Stimulated activated CD8-positive, alpha-beta memory T cell treated with anti-CD3 and anti-CD28 coated beads, Interleukin-4, amount 100 ng/mL, for 24 hours (primary cell): ENCODE measurements at places on chromosomes 3 and 15.
A peak's percentile ranks its signal among the peaks of the same experiment; 100 is the strongest.

GRCh38 chr15:26974120-26974780, 3.3 kb downstream of the GABRG3 start:
- DNase-seq: no peak

- DNase-seq: no peak
Measured at GRCh38 chr15:70264738-70265465, 167.2 kb upstream of the TLE3 start.

DNA sequence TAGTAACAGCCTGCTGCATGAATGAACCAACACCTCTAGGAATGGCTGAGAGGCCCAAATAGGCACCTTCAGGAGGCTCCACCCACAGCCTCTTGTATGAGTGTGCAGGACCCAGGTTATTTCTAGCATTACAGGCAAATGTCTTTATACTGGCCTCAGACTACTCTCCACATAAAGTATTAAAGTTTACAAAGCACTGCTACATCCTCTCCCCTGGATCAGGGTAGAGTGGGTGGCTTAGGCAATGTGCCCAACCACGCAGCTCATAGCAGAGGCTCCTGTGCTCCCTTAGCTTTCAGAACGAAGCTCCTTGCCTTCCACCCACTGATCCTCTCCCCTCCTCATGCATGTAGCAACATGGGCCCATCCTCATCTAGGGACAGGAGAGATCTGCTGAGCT, 16.3 kb downstream of the TMEM43 start:
- no peak for DNase-seq

DNA sequence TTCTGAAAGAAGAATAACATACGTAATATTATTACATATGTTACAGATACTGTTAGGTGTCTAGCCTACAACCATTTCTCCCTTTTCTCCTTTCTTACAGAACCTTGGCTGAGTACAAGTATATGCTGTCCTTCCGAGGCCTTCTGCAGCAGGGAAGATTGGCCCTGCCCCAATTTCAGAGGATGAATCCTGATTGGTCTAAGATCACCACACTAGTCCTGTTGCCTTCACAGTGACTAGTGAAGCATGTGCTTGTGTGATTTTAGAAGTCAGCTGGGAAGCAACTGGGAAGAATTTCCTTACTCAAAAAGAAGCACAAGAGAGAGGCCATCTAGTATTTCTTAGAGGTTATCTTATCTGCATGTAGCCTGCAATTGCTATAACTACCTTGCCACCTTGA, 30.6 kb upstream of the MECOM start:
- DNase-seq: no peak

DNA sequence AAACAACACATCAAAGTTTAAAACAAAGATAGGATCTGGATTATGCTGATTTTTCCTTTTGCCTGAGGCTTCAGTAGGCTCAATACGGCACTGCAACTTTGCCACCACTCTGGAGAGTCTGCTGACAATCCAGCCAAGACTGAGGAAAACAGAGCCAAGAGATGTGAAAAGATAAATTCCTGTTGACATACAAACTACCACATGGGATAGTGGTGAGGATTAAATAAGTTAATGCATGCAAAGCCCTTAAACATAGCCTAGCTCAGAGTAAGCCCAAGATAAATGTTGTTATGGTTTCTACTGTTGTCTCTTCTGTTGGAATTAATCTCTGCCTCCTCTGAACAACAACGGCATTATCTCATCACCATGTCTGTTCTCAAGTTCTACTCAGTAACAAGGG, 245.9 kb upstream of the LMCD1 start:
- no peak for DNase-seq

DNA sequence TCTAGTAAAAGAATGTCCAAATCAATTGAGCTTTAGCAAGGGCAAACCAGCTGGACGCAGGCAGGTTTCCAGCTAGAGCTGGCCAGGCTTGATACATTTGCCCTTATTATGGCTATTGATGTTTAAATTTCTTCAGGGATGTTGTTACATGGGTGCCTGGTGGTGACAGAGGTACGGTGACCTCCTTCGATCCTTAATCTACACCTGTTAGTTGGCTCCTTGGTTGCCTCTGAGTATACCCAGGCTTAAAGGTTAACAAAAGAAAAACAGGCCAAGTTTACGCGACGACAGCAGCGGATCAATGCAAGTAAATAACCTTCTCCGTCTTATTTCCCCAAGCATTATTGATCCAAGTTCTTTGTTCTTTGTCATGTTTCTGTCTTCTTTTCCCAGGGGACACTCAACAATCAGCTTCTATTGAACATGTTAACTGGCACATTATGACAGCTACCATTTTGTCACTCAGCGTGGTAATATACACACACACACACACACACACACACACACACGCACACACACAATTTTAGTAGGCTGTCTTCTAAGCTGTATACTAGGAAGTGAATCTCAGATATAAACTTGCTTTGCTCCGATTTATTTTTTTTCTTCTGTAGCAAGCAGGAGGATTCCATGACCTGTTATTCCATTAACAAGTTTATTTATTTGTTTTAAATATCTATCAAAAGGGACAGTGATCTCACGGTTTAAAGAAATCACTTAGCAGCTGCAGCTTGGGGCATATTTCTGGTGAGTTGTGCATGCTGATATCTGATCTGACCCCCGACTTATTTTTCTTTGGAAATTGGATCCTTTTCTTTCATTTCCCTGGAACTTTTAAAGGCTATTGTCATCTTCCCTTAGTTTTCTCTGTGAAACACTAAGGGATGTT, 844.7 kb downstream of the MCTP2 start:
- DNase-seq: no peak

DNA sequence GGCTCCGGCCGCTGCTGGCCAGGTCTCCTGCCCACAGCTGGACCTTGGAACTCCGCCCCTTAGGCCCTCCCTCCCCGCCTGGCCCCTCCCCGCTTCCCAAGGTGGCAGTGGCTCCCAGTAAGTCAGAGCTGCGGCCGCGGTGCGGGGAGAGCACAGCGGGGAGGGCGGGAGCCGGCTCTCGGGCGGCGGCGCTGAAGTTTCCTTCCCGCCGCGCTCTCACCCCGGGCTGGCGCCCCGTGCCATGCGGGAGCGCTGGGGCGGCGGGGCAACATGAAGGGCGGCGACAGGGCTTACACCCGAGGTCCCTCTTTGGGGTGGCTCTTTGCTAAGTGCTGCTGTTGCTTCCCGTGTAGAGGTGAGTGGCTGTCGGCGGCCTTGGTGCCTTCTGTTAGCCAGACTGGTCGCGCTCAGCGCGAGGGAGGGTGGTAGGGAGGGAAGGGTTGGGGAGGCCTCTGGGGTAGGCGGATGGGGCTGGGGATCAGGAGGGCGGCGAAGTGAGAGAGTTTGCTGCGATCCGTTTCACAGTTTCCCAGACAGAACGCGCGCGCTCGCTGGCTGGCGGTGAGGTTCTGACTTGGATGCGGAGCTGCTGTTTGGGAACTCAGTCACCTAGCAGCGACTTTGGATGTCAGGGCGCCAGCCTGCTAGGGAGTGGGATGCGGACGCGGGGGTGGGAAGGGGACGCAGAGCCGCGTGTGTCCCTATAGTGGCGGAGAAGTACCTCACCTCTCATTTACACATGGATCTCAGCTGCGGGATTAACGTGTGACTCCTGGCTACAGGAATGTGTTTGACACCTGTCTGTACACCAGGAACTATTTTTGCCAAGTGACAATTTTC, 145.5 kb upstream of the UMPS start:
- no peak for DNase-seq

- DNase-seq: peak; percentile 1
Measured at GRCh38 chr3:100634493-100635272, 25.3 kb downstream of the ADGRG7 start.

GRCh38 chr3:69770976-69771634, 31.8 kb downstream of the MITF start:
- DNase-seq: no peak

DNA sequence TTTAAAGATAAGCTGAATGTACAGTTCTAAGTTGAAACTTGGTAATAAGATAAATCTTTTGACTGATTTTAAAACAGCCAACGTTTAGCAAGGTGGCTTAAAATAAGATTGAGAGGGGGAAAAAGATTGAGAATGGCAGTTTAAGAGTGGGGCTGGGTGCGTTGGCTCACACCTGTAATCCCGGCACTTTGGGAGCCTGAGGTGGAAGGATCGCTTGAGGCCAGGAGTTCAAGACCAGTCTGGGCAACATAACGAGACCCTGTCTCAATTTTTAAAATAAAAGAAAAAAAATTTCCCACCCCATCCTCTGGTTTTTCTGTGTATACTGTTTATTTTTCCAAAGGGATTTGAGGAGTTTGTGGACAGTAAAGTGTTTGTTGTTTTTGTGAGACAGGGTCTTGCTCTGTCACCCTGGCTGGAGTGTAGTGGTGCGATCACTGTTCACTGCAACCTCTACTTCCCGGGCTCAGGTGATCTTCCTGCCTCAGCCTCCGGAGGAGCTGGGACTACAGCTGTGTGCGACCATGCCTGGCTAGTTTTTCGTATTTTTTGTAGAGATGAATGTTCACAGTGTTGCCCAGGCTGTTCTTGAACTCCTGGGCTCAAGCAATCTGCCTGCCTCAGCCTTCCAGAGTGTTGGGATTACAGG, 3.0 kb downstream of the MAPK6 start:
- no peak for DNase-seq

DNA sequence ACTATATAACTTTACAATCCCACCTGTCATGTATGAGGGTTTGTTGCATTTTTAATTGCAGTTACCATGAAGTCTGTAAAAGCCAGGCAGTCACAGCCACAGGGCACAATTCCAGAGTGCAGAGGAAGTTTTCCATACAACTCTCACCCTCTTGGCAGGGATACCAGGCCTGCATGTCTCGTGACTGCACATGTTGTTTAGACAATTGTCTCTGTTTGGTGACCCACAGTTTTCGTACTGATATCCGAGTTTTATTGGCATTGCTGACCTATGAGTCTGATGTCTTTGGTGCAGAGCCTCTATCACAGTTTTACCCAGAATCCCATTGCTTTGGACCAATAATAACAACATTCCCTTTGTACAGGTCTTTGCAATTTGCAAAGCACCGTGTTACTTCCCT, 24.9 kb upstream of the MYZAP start:
- DNase-seq: no peak

DNA sequence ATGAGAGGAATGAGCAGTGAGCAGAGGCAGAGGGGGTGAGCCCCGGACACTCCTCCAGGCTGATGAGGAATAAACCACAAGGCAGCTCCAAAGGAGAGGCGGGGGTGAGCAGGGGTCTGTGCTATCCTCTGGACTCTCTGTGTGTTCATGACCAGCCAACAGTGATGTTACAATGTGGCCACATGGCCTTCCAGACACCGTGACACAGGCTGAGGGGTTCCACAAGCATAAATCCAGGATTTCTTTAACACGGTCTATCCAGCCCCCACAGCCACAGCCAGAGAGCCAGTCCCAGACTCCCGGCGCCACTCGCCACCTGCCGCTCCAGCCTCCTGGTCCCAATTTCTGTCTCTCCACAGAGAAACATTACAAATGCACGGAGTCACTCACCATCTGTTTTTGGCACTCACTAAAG, 24.4 kb downstream of the XXYLT1 start:
- no peak for DNase-seq

- no peak for DNase-seq
Measured at GRCh38 chr3:87541723-87542122, 265.3 kb upstream of the POU1F1 start.

DNA sequence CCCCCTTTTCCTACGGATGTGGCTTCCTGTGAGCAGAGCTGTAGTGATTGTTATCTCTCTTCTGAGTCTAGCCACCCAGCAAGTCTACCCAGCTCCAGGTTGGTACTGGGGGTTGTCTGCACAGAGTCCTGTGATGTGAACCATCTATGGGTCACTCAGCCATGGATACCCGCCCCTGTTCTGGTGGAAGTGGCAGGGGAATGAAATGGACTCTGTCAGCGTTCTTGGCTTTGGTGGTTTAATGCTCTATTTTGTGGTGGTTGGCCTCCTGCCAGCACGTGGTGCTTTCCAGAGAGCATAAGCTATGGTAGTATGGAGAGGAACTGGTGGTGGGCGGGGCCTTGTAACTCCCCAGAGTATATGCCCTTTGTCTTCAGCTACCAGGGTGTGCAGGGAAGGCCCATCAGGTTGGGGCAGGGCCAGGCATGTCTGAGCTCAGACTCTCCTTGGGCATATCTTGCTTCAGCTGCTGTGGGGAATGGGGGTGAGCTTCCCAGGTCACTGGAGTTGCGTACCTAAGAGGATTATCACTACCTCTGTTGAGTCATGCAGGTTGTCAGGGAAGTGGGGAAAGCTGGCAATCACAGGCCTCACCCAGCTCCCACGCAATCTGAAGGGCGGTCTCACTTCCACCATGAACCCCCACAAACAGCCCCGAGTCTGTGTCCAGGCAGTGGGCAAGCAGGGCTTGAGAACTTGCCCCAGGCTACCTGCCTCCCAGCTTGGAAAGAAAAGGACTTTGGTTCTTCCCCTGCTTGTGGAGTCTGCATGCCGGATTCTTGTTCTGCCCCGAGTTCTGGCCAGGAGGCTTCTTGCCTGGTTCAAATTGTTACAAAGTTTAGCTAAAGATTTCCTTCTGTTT, 9.0 kb upstream of the ADGRG7 start:
- no peak for DNase-seq
